ENCODE measurements at places on chromosomes 4 and X.

- DNase-seq = no peak
Observed at GRCh38 chr4:99714179-99714578, 56.6 kb upstream of the C4orf54 start.

- no peak for DNase-seq
Observed at GRCh38 chr4:116501954-116502353, 583.4 kb downstream of the TRAM1L1 start.

DNA sequence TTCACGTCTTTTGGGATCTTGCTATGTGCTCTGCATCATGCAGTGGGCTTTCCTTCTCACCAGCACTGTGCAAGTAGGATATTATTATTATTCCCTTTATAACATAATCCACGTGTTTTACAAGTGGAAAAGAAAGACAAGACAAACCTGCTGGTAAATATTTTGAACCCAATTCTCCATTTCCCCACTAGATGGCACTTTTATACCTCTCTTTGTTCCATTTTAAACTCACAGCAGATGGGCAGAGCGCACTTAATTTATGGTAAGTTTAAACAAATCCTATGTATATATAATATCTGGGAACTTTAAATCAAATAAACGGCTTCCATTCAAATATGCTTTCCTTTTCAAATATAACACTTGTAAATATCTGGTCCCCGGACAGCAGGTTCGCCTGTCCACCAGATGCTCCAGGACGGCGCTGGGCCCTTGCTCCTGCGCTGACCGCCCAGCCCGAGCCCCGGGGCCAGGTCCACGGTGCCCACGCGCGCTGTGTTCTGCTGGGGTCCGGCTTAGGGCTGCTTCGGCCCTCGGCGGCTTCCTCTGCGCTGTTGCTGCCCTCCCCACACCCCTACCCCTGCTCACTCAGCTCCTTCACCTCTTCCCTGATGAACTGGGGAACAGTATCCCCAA, 31.1 kb downstream of the F11 start:
- no peak for DNase-seq

DNA sequence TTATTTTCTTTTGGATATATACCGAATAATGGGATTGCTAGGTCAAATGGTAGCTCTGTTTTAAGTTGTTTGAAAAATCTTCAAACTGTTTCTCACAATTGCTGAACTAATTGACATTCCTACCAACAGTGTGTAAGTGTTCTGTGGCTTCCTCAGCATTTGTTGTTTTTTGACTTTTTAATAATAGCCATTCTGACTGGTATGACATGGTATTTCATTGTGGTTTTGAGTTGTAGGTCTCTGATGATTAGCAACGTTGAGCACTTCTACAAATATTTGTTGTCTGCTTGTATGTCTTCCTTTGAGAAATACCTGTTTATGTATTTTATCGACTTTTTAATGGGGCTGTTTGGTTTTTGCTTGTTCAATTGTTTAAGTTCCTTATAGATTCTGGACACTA, 680.1 kb upstream of the GRIA3 start:
- DNase-seq = no peak

GRCh38 chr4:76953956-76954355, 4.4 kb downstream of the SEPTIN11 start:
- DNase-seq = no peak

- DNase-seq = no peak
Observed at GRCh38 chr4:139609647-139610046, 53.6 kb upstream of the SETD7 start.

DNA sequence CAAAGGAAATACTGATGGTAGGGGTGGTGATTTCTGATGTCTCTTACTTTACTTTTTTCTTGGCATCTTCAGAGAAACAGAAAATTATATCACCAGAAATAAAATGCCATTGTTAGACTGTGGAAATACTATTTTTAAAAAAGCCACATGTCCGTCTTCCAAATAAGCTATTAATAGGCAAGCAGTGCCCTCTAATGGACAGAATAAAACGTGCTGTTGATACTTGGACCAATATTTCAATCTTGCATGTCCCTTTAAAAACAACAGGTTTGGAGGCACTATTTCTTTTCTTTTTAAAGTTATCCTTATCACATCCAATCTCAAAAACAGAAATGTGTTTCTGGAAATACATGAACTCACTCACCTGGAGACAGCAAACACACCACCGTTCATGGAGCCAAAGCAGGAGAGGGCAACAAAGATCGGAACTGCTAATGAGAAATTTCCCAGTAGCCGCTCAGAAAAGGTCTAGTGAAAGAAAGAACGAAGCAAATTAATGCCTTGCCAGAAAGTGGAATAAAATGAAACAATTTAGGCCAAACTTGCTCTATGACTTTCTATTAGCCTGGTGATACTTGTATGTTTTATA, 59.2 kb downstream of the SLC7A11 start:
- DNase-seq = no peak

- no peak for DNase-seq
Observed at GRCh38 chr4:184382189-184382846, 92.0 kb downstream of the IRF2 start.

GRCh38 chr4:73831569-73831968, 4.9 kb upstream of the CXCL6 start:
- no peak for DNase-seq

- no peak for DNase-seq
Observed at GRCh38 chrX:69298466-69299140, 133.3 kb upstream of the PJA1 start.

GRCh38 chr4:120508036-120508435, 414.5 kb downstream of the PRDM5 start:
- no peak for DNase-seq

DNA sequence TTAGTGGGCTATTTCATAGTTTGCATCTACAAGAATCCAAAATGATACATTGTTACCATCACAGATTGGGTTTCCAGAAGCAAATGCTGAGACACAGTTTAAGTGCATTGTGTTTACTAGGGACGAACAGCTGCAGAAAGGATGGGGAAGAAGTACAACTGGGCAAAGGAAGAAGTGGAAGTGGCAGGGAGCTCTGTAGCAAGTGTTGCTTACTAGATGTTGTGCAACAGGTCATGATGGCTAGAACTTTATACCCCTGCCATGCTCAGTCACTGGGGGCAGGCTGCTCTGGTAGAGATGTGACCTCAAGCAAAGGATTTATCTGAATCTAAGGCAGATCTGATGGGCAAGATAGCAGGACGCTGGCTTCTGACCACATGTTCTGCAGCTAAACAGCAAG, 76.1 kb upstream of the EMCN start:
- DNase-seq = no peak

- no peak for DNase-seq
Observed at GRCh38 chr4:183284965-183285364, 35.1 kb downstream of the CLDN22 start.

GRCh38 chr4:99330648-99331047, 9.4 kb upstream of the ADH1B start:
- DNase-seq = no peak

DNA sequence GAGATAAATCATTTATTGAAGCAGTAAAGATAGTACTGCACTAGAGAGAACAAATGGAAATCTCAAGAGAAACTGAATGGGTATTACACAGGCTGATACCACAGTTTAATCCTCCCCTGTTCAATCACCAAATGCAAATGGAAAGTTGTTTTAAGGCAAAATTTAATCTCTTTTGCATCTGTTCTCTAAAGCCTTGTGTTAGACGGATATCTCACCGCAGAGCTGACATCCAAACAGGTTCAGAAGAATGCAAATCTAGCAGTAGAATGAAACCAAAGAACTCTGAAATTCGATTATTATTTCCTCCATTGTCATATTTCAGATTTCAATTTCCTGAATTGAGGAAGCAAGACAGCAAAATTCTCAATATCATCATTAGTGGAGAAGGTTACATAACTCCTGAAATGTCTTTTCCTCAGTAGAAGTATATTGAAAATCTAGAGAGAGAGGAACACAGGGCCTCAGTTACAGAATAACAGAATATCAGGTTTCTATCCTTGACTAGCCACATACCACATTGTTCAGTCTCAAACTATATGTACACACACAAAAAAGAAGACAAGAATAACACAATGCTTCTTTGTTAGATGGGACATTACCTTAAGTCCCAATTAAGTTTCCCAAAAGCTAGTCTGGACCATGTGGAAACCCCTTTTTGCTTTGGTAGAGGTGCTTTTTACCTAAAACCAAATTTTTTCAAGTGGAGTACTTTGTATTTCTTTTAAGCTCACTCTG, 94.1 kb upstream of the BANK1 start:
- DNase-seq = no peak

GRCh38 chr4:110165382-110166286, 32.8 kb downstream of the ELOVL6 start:
- DNase-seq = peak; percentile 62

GRCh38 chr4:87530868-87531267, 1.7 kb upstream of the SPARCL1 start:
- no peak for DNase-seq

GRCh38 chr4:109352941-109353340, 50.5 kb upstream of the COL25A1 start:
- DNase-seq = no peak

- DNase-seq = no peak
Observed at GRCh38 chr4:52015366-52015765, 4.8 kb downstream of the LRRC66 start.

GRCh38 chr4:176186671-176187395, 8.6 kb downstream of the SPATA4 start:
- DNase-seq = no peak

DNA sequence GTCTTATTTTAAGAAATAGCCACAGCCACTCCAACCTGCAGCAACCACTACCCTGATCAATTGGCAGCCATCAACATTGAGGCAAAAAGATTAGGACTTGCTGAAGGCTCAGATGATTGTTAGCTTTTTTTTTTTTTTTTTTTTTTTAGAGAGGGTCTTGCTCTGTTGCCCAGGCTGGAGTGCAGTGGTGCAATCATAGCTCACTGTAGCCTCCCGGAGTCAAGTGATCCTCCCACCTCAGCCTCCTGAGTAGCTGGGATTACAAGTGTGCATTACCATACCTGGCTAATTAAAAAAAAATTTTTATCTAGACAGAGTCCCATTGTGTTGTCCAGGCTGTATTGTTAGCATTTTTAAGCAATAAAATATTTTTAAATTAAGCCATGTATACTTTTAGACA, 26.5 kb downstream of the RHOH start:
- DNase-seq = no peak

- DNase-seq = no peak
Observed at GRCh38 chr4:40579983-40580382, 49.7 kb downstream of the RBM47 start.

GRCh38 chr4:55312489-55313101, 33.4 kb upstream of the SRD5A3 start:
- peak; percentile 33 for DNase-seq

- DNase-seq = no peak
Observed at GRCh38 chrX:115589419-115589818, 28.4 kb downstream of the PLS3 start.

DNA sequence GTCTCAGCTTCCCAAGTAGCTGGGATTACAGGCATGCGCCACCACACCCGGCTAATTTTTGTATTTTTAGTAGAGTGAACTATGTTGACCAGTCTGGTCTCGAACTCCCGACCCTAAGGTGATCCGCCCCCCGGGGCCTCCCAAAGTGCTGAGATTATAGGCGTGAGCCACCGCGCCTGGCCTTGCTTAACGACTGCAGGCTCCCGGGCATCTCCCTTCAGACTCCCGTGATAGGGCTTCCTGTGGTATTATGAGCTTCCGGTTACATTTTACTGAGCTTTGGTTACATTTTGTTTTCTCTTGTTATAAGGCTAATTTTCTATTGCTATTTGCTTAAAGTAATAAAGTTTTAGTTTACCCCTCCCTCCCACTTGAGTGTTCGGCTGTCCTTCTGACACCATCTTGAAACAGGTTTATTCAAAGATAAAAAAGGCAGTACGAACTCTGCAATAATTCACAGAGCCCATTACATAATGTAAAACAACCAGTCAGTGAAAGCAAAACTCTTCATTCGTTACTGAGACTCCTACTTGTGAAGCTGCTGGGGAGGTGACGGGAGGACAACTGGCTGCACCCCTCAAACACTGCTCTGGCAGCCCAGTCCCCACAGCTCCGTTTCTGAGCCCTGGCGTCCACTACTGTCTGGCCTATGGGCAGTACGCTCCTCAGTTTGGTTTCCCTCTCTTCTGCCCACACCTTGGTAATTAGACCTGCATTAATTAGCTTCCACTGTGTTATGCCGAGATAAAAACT, 795.7 kb upstream of the SLIT2 start:
- no peak for DNase-seq

DNA sequence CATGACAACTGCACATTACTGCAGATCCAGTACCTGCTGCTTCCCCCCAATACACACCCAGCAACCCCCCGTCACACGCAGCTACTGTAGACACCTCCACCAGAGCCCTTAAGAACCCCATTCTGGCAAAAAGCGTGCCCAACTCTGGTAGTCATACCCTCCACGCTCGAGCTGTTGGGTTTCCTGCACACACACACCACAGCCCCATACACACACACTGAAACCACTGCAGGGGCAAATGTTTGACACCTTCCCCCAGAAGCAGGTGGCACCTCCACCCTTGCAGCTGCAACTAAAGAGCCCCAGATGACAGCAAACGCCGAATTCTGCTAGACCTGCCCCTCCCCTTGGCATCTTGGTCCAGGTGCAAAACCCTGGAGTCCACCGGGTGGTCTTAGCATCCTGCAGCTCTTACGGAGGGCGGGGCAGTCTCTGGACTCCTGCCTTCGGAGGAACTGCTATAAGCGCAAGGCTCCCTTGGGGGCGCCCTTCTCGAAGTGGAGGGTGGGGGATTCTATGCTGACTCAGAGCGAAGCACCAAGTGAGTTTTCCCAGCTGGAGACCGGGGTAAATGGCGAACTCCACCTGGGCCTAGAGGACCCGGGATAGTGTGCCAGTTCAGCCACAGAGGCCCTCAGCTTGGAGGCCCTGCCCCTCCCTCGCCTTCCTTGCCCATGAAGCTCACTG, 1.5 kb downstream of the FRMPD3 start:
- DNase-seq = no peak

- DNase-seq = no peak
Observed at GRCh38 chr4:160299608-160300007, 1196.7 kb downstream of the RAPGEF2 start.

- DNase-seq = no peak
Observed at GRCh38 chr4:79210636-79211049, 115.2 kb downstream of the NAA11 start.

- no peak for DNase-seq
Observed at GRCh38 chrX:122094611-122095010, 1047.2 kb downstream of the GLUD2 start.

- no peak for DNase-seq
Observed at GRCh38 chr4:164442180-164442579, 311.8 kb upstream of the SMIM31 start.
